Esophagus squamous epithelium (tissue), 5 donors: ENCODE measurements at places on chromosomes 5 and 9.

GRCh38 chr9:137194388-137194787, 5.9 kb downstream of the SSNA1 start:
- no peak for DNase-seq
- peak overlapping the region; percentile 20 for H3K4me3 ChIP-seq
- H3K36me3 ChIP-seq: peaks cover 41% of the 10 kb centered on the region
- H3K27me3 ChIP-seq: no peaks in the 10 kb centered on the region

- no peaks in the 10 kb centered on the region for H3K27me3 ChIP-seq
- H3K4me3 ChIP-seq: no peak overlapping the region
- no peak overlapping the region for H3K27ac ChIP-seq
- H3K36me3 ChIP-seq: peaks cover 13% of the 10 kb centered on the region
- H3K4me1 ChIP-seq: no peaks in the 10 kb centered on the region
These were observed 65.5 kb upstream of the POU4F3 start for GRCh38 chr5:146273109-146273508.

DNA sequence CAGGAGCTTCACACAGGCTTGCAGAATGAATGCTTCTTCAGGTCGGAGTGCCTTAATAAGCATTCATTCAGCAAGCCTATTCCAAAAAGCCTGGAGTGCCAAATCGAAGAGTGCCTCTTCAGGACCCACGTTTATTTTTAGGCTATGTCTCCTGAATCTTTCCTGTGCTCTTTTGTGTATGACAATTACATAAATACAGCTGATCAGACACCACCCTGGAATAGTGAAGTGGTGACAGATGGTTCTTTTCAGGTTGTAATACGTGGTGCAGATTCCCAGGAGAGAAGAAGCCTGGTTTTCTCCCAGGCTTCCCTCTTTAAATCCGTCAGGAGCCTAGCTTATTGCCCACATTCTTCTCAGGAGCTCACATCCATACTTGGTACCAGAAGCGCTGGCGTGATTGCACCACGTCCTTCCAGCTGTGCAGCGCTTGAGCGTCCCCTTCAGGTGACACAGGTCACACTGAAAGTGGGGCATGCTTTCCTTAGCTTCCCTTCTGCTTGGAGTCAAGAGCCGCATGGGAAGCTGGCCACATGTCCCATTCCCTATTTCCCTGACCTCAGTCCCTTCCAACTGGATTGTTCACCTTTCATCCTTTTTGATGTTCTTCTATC, 123.1 kb downstream of the ADCY2 start:
- H3K27me3 ChIP-seq: no peaks in the 10 kb centered on the region
- H3K27ac ChIP-seq: no peak overlapping the region
- no peak for DNase-seq
- no peaks in the 10 kb centered on the region for H3K36me3 ChIP-seq
- no peak overlapping the region for H3K4me3 ChIP-seq

GRCh38 chr5:77972469-77973252, 196.5 kb upstream of the TBCA start:
- H3K4me3 ChIP-seq: peak overlapping the region; percentile 58
- H3K4me1 ChIP-seq: peaks cover 16% of the 10 kb centered on the region
- H3K27me3 ChIP-seq: peaks cover 5% of the 10 kb centered on the region
- DNase-seq: no peak

DNA sequence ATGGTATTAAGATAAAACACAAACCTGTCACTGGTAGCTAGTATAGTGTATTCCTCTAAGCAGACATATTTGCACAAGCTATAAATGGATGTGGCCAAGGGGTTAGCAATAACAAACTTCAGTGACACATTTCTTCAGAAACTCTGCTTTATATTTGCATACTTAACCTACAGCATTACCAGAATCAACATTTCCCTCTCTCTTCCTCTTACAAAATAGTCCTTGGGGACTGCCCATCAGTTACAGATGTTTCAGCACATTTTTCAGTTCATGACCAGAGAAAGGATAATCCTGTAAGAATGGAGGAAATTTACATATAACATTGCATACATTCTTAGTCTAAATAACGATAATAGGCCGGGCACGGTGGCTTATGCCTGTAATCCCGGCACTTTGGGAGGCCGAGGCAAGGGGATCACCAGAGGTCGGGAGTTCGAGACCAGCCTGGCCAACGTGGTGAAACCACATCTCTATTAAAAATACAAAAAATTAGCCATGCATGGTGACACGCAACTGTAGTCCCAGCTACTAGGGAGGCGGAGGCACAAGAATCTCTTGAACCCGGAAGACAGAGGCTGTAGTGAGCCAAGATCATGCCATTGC, 25.3 kb upstream of the SLC1A1 start:
- no peaks in the 10 kb centered on the region for H3K4me1 ChIP-seq
- no peaks in the 10 kb centered on the region for H3K36me3 ChIP-seq
- H3K27me3 ChIP-seq: no peaks in the 10 kb centered on the region
- DNase-seq: no peak

- no peak for DNase-seq
- no peaks in the 10 kb centered on the region for H3K4me1 ChIP-seq
- H3K27ac ChIP-seq: no peak overlapping the region
- H3K36me3 ChIP-seq: peaks cover 6% of the 10 kb centered on the region
- no peaks in the 10 kb centered on the region for H3K27me3 ChIP-seq
These were observed 94.6 kb downstream of the PHF2 start for GRCh38 chr9:93671020-93671338.

DNA sequence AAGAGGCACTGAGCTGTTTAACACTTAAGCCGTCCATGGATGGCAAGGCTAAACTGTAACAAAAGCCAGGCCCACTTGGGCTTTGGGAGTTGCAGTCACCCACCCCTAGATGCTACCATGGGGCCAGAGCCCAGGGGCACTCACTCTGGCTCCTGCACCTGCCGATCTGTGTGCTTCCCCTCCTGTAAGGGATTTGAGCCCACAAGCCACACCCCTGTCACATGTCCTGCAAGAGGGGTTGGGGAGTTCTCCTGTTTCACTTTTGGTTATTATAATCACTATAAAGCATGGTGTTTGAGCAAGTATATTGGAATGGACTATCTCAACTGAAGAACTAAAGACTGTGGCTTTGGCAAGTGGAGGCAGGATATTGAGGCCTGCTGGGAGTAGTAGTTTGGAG, 14.0 kb upstream of the GPR151 start:
- no peaks in the 10 kb centered on the region for H3K36me3 ChIP-seq
- no peak overlapping the region for H3K4me3 ChIP-seq
- H3K27me3 ChIP-seq: no peaks in the 10 kb centered on the region

DNA sequence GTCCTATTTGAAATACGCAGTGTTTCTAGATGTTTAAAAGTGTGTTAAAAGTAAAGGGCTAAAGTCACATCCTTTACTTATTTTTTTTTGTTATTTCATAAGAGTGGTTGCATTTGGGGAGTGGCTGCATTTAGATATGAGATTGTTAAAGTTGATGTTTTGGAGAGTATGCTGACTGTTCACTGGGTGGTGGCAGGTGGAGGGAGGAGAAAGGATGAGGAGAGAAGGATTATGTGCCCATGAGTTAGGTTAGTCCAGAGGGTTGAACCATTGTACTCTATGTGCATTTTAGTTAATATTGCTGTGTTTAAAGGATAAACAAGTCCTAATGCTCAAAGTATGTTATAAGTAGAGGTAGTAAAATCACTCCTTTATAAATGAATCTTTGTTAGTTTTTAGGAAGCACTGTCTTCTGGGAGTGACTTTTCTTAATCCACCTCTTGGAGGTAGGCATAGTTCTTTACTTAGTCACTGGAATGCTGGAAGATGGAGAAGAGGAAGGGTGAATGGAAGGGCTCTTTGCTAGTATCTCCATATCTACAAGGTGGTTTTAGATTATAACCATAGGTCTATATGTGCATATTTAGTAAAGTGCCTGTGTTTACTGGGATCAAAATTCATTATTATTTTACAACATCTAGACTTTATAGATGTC, 332.3 kb downstream of the NPR3 start:
- no peak for DNase-seq
- H3K27me3 ChIP-seq: no peaks in the 10 kb centered on the region
- H3K4me1 ChIP-seq: no peaks in the 10 kb centered on the region
- H3K27ac ChIP-seq: no peak overlapping the region
- no peak overlapping the region for H3K4me3 ChIP-seq

DNA sequence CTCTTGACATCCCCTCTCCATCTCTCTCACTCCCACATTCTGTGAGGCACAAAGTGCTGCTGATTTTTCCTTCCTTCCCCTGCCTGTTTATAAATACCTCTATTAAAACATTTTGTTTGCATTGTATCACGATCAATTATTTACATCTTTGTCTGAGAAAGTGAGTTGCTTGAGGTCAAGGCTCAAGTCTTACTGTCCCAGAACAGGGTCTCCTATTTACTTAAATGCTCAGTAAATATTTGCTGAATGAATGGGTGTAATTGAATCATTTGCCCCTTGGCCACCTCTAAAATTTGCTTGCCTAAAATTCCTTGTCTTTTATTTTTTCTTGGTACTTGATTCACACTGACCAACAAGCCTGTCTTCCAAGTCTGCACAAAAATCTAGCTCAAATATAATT, 103.5 kb downstream of the ZNF462 start:
- H3K4me1 ChIP-seq: no peaks in the 10 kb centered on the region
- no peaks in the 10 kb centered on the region for H3K27me3 ChIP-seq
- no peak for DNase-seq

- no peaks in the 10 kb centered on the region for H3K27me3 ChIP-seq
- H3K4me3 ChIP-seq: no peak overlapping the region
- no peak for DNase-seq
- peaks cover 28% of the 10 kb centered on the region for H3K4me1 ChIP-seq
- H3K27ac ChIP-seq: no peak overlapping the region
These were observed 86.0 kb downstream of the BRINP1 start for GRCh38 chr9:119283078-119283794.

DNA sequence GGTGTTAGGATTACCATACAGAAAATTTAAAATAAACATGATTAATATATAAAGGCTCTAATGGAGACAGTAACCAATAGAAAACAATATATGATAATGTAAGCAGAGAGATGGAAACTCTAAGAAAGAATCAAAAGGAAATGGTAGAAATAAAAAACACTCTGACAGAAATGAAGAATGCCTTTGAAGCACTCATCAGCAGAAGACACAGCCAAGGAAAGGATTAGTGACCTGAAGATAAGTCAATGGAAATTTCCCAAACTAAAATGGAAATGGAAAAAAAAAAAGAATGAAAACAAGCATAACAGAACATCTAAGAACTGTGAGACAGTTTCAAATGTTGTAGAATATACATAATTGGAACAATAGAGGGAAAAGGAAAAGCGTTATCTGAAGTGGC, 302.6 kb downstream of the DRD1 start:
- no peak for DNase-seq
- H3K36me3 ChIP-seq: no peaks in the 10 kb centered on the region
- H3K27ac ChIP-seq: no peak overlapping the region

- peaks cover 34% of the 10 kb centered on the region for H3K4me1 ChIP-seq
- no peak for DNase-seq
- H3K36me3 ChIP-seq: no peaks in the 10 kb centered on the region
- no peak overlapping the region for H3K27ac ChIP-seq
These were observed 3.2 kb downstream of the LCN10 start for GRCh38 chr9:136739509-136739908.

- no peak overlapping the region for H3K27ac ChIP-seq
- no peaks in the 10 kb centered on the region for H3K36me3 ChIP-seq
- H3K4me1 ChIP-seq: no peaks in the 10 kb centered on the region
- H3K27me3 ChIP-seq: no peaks in the 10 kb centered on the region
- no peak overlapping the region for H3K4me3 ChIP-seq
- no peak for DNase-seq
These were observed 221.7 kb downstream of the KIAA0825 start for GRCh38 chr5:94396687-94397086.

DNA sequence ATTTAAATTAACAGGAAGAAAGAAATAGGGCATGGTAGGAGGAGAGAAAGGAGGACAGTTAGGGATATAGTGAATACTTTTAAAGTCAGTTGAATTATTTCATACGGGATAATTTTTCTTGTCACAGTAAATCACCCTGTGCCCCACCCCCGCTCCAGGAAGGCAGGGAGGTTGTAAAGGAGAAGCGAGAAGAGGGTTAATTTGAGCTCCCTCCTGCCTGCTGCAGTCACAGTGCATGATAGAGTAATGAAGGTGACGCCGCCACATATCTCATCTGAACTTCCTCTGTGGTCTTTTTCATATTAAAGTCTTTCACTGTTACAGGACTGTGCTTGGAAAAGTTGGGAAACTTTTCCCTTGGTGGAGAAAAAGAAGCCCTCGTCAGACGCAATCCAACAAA, 896 bp upstream of the PCSK5 start:
- H3K27me3 ChIP-seq: no peaks in the 10 kb centered on the region
- H3K4me3 ChIP-seq: peak overlapping the region; percentile 69
- no peak for DNase-seq

DNA sequence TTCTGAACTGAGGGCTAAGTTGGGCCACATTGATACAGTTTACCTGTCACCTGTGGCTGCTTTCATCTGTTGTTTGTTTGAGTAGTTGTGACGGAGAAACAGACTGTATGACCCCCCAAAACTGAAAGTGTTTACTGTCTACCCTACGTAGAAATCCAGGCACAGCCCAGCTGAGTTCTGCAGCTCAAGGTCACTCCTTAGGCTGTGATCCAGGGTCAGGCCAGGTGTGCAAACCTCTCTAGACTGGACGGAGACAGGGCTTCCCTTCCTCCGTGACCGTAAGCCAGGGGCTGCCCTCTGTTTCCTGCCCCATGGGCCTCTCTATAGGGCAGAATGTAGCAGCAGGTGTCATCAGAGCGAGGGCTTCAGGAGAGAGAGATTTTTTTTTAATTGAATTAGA, 207.9 kb upstream of the OTULINL start:
- H3K4me3 ChIP-seq: no peak overlapping the region
- peaks cover 20% of the 10 kb centered on the region for H3K36me3 ChIP-seq
- no peak overlapping the region for H3K27ac ChIP-seq
- no peaks in the 10 kb centered on the region for H3K27me3 ChIP-seq
- DNase-seq: no peak

DNA sequence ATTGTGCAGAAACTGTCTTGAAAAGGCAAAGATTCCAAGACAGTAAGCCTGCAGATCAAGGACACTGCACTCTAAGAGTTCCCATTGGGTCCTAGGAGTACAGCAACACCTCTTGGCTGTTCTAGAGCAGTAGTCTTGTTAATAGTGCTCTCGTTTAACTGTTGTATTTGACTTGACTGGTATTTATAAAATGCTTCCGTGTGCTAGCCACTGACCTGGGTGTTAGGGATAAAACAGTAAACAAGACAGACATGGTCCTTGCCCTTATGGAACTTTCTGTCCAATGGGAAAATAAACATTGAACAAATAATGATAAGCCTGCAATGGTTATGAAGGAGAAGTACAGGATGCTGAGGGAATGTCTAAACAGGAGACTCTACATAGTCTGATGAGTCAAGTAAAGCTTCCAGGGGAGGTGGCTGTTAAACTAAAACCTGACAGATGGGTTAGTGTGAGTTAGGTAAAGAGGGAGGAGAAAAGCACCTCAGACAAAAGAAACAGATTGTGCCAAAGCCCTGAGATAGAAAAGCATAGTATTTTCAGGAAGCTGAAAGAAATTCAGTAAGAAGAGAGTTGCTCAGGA, 33.3 kb downstream of the TDRD7 start:
- H3K4me3 ChIP-seq: no peak overlapping the region
- H3K4me1 ChIP-seq: no peaks in the 10 kb centered on the region
- no peaks in the 10 kb centered on the region for H3K36me3 ChIP-seq
- H3K27ac ChIP-seq: no peak overlapping the region
- no peaks in the 10 kb centered on the region for H3K27me3 ChIP-seq

- no peak overlapping the region for H3K4me3 ChIP-seq
- H3K36me3 ChIP-seq: no peaks in the 10 kb centered on the region
- no peak for DNase-seq
- H3K27ac ChIP-seq: peak overlapping the region; percentile 52
These were observed 214.1 kb downstream of the SMARCA2 start for GRCh38 chr9:2229109-2229721.
